PC-9 (cell line): ENCODE measurements at places on chromosomes 12 and 14.
A peak's percentile ranks its signal among the peaks of the same experiment; 100 is the strongest.

GRCh38 chr14:99991331-99991730 lies 73.9 kb upstream of the EVL start:
- DNase-seq, result no peak

- no peak for DNase-seq
Measured at GRCh38 chr12:54697851-54698250, 49.7 kb upstream of the DCD start.

GRCh38 chr12:97336900-97337751 lies 125.5 kb upstream of the RMST start:
- DNase-seq, result no peak

GRCh38 chr12:106729611-106730010 lies 44.9 kb upstream of the RIC8B start:
- DNase-seq, result no peak

- DNase-seq, result no peak
Measured at GRCh38 chr14:55451950-55452349, 11.5 kb upstream of the TBPL2 start.

DNA sequence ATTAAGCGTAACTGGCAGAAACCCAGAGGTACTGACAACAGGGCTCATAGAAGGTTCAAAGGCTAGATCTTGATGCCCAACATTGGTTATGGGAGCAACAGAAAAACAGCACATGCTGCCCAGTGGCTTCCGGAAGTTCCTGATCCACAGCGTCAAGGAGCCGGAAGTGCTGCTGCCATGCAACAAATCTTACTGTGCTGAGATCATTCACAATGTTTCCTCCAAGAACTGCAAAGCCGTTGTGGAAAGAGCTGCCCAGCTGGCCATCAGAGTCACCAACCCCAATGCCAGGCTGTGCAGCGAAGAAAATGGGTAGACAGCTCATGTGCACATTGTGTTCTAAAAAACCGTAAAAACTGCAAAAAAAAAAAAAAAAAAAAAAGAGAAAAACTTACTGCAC lies 192.3 kb downstream of the MON2 start:
- DNase-seq, result no peak

GRCh38 chr14:80927083-80927989 lies 14.2 kb downstream of the CEP128 start:
- DNase-seq, result no peak

DNA sequence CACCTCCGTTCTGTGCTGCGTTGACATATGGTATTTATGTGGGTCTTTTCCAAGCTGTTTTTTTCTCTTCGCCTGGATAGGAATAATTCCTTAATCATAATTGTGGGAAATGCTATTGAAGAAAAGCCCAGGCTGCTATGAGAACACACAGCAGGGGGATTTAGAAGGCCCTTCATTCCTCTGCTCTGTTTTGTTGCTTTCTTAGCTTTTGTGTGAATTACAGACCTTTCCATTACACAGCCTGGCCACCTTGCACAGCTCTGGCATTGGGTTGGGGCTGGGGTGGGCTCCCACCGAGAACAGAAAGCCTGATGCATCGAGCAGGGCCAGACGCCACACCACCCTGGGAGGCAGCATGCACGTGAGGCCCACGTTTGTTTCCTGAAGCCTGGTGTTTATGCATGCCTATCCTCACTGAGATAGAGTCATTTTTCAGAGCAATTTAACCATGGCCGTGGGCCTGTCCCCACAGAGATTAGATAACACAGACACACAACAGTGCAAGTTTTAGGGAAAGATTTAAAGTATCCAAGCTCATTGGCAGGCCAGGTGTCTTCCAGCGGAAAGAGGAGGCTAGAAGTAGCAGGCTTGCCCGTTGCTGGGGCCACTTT lies 287.6 kb upstream of the PWP1 start:
- no peak for DNase-seq

- no peak for DNase-seq
Measured at GRCh38 chr12:19227190-19227879, 97.8 kb downstream of the PLEKHA5 start.

GRCh38 chr12:130818635-130819576 lies 20.1 kb downstream of the STX2 start:
- peak; percentile 77 for DNase-seq

DNA sequence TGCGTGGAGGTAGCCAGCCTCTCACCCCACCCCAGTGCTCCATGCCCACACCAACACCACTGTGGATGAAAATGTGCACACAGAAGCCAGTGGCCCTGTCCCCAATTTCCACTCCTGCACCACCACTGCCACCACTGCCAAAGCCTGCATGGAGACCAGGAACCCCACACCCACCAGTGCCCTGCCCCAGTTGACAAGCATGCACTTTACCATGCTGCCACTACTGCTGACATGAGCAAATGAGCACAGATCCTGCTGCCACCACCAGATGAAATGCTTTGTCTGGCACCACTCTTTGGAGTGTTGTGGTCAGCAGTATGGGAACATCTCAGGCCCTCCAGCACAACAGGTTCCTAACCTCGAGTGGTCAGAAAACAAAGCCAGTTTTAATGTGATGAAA lies 104.1 kb downstream of the ATXN7L3B start:
- DNase-seq, result no peak
